ENCODE measurements at places on chromosomes 2 and 18.

GRCh38 chr2:166643980-166644379 lies 149.9 kb upstream of the SCN7A start:
- DNase-seq = no peak

- no peak for DNase-seq
Observed at GRCh38 chr2:171345971-171346722, 87.6 kb downstream of the METTL8 start.

DNA sequence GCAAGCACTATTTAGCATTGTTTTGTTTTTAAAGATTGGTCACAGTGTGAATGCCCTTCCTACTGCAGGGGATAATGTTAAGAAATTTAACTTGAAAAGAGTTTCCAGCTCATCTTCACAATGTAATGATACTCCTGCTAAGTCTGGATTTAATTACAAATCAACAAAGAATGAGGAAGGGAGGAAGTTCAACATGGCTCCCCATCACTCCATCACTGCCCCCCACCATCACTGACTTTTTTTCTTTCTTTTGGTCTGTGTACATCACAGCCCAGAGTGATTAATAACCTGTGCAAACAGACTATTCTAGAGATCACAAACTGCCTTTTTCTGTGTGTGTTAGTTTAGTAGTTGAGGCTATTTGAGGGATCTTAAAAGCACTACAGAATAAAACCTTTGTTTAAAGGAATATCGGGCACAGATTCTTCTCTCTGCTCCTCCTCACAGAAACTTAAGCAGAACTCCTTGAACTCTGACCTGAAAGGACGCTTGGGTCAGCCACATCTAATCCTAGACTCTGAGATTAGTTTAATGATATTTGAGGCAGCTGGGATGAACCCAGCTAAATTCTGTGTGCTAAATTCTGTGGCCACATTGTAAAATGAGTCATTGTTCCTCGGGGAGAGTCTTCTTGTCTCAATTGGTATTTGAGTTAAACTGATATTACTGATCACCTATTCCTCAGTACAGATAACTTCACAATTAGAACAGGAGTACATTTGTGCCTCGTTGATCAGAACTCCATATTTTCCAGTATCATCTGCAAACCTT lies 47.8 kb downstream of the SATB2 start:
- peak; percentile 48 for DNase-seq

- DNase-seq = no peak
Observed at GRCh38 chr2:182833084-182833854, 33.2 kb downstream of the FRZB start.

- peak; percentile 97 for DNase-seq
Observed at GRCh38 chr2:173652767-173653431, 298.2 kb downstream of the CDCA7 start.

GRCh38 chr2:45721150-45721549 lies 69.7 kb downstream of the PRKCE start:
- no peak for DNase-seq

- DNase-seq = no peak
Observed at GRCh38 chr2:139354518-139354917, 574.3 kb upstream of the NXPH2 start.

DNA sequence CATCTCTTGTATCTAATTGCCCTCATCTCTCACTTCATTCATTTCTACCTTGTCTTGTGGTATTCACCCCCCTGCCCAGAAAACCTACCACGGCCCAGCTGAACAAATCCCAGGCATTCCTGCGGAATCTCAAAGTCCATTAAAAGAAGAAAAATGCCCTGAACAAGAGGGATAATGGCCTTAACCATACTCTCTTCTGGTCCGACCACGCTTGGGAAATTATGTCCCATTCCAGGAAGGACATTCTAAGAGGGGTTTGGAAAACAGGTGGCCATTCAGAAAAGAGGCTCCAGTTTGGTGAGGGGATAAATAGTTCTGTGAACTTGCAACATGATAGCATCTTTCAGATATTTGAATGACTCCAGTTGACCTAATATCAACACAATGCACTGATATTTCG lies 349.9 kb upstream of the ZNF521 start:
- no peak for DNase-seq

DNA sequence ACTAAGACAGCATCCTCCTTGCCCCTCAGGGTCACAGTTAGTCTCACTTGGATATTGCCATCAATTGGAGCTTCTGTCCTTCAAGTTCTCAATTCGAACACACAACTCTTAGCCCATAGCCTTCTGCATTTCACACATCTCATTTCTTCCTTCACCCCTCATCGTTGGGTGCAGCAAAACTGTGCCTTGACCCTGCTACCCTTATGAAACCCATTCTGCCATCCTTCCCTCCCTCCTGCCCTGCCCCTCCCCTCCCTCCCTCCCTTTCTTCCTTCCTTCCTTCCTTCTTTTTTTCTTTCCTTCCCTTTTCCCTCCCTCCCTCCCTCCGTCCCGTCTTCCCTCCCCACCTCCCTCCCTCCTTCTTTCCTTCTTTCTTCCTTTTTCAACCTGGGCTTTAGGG lies 80.7 kb upstream of the CYRIA start:
- no peak for DNase-seq

- no peak for DNase-seq
Observed at GRCh38 chr18:55466789-55467188, 121.2 kb downstream of the TCF4 start.

GRCh38 chr2:235746257-235746934 lies 252.6 kb downstream of the AGAP1 start:
- peak; percentile 88 for DNase-seq

- peak; percentile 73 for DNase-seq
Observed at GRCh38 chr2:98126061-98126460, 39.1 kb downstream of the VWA3B start.

- DNase-seq = no peak
Observed at GRCh38 chr18:11873670-11874340, 22.6 kb downstream of the CHMP1B start.

DNA sequence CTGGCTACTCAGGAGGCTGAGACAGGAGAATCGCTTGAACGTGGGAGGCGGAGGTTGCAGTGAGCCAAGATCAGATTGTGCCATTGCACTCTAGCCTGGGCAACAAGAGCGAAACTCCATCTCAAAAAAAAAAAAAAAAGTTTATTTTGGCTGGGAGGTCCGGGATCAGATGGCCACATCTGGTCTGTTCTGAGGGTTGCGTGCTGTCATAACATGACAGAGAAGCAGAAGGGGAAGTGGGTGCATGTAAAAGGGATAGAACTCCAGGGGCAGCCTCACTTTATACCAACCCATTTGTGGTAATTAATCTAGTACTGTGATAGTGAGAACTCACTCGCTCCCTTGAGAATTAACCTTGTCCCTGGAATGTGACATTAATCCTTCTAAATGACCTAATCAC lies 101.2 kb downstream of the PTPN4 start:
- DNase-seq = no peak

- no peak for DNase-seq
Observed at GRCh38 chr2:196399096-196399495, 227.7 kb upstream of the STK17B start.

DNA sequence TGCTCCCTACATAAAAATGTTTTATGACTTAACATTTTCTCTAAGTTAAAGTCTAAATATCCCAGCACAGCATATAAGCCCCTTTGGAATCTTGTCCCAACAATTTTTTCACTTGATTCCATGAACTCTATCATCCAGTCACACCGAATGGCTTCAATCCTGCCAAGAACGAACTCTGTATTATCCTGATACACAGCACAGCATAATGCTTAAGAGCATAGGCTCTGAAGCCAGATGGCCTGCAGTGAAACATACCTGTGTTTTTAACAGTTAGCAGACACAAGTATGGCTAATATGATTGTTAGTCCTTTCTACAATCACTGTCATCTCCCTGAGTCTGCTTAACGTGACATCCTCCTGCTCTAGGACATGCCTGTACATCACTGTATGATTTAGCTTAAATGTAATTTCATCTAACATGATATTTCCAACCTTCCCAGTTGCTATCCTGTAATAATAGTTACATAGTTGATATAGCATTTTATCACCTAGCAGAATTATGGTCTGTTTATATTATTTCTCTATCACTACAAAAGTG lies 669.5 kb downstream of the ERBB4 start:
- no peak for DNase-seq

GRCh38 chr2:143717536-143718168 lies 588.4 kb downstream of the ARHGAP15 start:
- DNase-seq = no peak

GRCh38 chr2:608297-608696 lies 68.9 kb downstream of the TMEM18 start:
- no peak for DNase-seq

GRCh38 chr2:26001743-26002351 lies 19.6 kb upstream of the KIF3C start:
- DNase-seq = peak; percentile 49

- DNase-seq = peak; percentile 42
Observed at GRCh38 chr18:43563780-43564179, 286.5 kb upstream of the SYT4 start.

GRCh38 chr2:162261032-162261945 lies 18.0 kb upstream of the FAP start:
- peak; percentile 70 for DNase-seq

DNA sequence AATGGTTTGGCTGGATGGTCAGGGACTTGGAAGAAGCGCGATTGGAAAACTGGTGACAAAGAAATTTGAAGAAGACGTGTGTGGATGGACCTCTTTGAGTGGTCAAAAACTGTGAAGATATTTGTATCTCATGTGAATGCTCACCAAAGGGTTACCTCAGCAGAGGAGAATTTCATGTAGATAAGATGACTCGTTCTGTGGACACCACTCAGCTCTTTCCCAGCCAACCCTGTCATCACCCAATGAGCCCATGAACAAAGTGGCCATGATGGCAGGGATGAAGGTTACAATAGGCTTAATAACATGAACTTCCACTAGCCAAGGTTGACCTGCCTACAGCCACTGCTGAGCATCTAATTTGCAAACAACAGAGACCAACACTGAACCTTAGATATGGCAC lies 248.3 kb downstream of the KCNE4 start:
- DNase-seq = peak; percentile 17

GRCh38 chr2:3902131-3902530 lies 198.8 kb downstream of the DCDC2C start:
- no peak for DNase-seq

DNA sequence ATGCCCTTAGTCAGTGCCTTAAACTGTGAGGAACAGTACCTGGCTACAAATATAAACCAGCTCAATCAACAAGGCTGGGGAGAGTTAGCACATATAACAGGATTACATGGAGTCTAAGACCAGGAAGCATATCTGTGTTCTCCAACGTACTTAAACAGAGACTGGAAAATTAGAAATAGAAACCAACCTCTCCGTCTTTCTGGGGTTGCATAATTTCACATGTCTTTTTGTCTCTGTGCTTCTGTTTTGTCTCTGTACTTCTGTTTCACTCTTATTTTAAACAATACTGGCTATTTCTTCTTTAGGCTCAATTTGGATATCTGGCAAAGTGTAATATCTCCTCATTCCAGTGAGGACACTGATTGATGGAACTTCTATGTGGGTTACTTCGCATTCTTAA lies 749.0 kb upstream of the ZEB2 start:
- DNase-seq = no peak

DNA sequence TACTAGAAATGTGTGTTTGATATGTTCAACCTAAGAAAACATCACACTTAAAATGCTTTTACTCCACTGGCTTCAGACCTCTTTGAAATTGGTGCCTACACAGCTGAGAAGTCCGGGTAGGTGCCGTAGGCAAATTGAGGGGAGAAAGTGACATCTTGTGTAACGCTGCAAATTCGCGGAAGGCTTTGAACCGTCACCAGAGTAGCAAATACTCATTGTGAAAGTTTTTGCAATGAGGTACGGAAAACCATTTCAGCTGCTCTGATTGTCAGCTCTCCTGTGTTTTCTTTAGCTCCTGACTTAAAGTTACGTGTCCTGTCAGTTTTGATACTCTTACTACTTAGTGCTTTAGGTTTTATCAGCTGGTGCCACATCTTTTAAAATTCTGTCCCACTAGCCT lies 224.5 kb downstream of the FAM210A start:
- no peak for DNase-seq

GRCh38 chr2:54966165-54966832 lies 84.0 kb downstream of the RTN4 start:
- no peak for DNase-seq
